ENCODE measurements at places on chromosomes 16 and 17. TPM values are rescaled to one million over a fixed set of nuclear protein-coding genes. Genes with fewer than 3 reads are reported as not detected.

Gene FAM171A2
- total RNA-seq: 0.35 TPM

GRCh38 chr16:55120408-55120807, 189.7 kb downstream of the IRX5 start:
- DNase-seq: no peak

GRCh38 chr17:958712-959451, 20.7 kb downstream of the NXN start:
- DNase-seq: no peak

DNA sequence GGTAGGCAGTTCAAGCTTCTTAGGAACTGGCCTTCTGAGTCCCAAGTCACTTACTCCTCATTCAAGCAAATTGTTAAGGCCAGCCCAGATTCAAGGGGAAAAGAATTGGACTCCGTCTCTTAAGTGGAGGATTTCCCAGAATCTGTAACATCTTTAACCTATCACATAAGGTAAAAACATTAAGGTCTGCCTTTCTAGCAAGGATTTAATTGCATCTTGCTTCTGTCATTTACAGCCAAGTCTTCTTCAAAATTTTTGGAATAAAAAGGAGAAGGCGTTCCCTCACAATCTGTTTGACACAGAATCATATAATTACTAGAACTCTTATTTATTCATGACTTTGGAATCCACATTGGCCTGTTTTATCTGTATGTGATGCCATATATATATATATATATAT, 56.5 kb upstream of the ADORA2B start:
- no peak for DNase-seq

Measured in activated naive CD4-positive, alpha-beta T cell treated with anti-CD3 and anti-CD28 coated beads, Interleukin-2, amount 50 U/mL, for 72 hours (primary cell).